ENCODE measurements at places on chromosomes 6 and 20.

DNA sequence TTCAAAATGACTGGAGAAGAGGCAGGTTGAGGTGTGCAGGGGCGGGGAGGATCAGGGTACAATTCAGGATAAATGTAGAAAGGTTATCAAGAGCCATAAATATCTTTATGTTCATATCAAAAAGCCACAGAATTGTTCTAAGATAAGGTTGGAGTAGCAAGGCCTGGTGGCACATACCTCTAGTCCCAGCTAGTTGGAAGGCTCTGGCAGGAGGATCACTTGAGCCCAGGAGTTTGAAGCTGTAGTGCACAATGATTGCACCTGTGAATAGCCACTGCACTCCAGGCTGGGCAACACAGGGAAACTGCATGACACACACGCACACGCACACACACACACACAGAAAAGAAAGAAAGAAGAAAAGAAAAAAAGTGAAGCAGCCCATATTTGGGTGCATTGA, 194.8 kb downstream of the GRIK2 start:
- DNase-seq, result no peak

DNA sequence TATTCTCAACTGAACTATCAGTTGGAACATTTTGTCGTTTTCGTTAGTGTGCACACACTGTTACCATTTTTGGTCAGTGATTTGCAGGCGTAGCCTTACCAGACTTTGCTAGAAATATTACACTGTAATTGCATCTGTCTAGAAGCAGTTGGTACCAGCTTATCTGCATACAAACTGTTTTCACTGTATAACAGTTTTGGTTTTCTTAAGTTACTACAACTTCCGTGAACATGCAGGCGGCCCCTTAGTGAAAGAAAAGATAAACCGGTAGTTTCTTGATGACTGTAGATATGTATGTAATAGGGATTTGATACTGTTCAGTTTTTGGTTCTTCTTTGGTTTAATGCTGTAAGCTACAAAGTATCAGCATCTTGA, 1.3 kb downstream of the DSTN start:
- DNase-seq, result no peak

DNA sequence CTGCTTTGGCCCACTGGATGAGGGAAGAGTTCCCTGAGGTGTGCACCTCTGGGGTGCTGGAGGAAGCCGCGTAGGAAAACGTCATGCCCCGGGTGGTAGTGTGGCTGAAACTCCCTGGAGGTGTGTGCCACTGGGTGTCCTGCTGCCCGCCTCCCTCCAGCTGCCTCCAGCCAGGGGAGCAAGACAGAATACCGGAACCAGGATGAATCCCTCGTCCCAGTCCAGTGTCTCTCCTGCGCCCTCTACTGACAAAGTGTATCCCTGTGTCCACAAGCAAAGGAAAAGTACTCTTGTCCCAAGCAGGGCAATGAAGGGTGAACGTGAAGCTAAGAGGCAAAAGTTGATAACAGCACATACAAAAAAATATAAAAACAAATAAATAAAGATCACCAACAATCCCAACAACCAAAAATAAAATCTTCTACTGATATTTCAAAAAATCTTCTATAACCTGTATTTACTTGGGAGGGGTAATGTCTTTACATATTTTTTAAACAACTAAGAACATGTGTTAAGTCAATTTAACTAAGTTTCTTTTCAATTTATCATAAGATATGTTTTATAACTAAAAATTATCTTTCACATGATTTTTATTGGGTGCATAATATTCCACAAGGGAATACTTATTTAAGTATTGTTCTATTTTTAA, 437.6 kb downstream of the MAFB start:
- DNase-seq, result no peak

DNA sequence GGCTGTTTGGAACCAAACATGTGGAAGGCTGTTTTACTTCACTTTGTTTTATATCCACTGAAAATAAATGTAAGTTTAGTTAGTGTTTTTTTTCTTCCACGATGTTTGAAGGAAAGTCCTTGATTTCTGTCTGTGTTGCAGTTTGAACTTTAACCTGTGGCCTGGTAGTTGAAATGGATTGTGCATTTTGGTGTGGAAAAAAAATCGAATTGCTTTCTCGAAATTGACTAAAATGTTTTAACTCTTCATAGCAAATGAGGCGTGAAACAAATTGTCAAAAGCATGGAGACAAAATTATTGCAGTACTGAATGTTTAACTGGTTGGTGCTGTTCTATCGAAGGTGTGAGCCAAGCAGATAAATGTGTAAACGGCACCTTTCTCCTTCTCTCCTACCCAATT, 24.5 kb downstream of the ARID1B start:
- DNase-seq, result no peak

GRCh38 chr20:41177636-41178035, 40.3 kb downstream of the PLCG1 start:
- DNase-seq, result peak; percentile 58

GRCh38 chr20:37590938-37591490, 63.3 kb upstream of the BLCAP start:
- DNase-seq, result no peak

- DNase-seq, result peak; percentile 46
Observed at GRCh38 chr6:27547157-27548075, 74.5 kb upstream of the ZNF184 start.

- no peak for DNase-seq
Observed at GRCh38 chr6:105036351-105036750, 79.4 kb downstream of the LIN28B start.

DNA sequence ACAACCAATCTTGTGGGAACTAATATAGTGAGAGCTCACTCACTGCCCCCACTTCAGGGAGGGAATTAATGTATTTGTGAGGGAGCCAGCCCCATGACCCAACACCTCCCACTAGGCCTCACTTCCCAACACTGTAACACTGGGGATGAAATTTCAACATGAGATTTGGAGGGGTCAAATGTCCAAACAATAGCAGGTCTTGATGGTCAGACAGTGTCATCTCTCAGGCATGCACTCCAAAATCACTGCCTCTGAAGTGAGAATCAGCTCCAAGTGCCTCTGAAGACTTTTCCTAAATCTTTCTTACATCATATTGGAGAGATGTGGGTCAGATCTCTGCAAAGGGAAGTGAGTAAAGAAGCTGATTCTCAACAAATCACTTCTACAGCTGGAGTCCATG, 13.8 kb upstream of the SAYSD1 start:
- no peak for DNase-seq

GRCh38 chr6:65707126-65707826, at the start of gene EYS:
TSS of gene EYS (minus strand) at chr6:65707226. CDS start at chr6:65495410, 211,816 bp downstream.
- no peak for DNase-seq

DNA sequence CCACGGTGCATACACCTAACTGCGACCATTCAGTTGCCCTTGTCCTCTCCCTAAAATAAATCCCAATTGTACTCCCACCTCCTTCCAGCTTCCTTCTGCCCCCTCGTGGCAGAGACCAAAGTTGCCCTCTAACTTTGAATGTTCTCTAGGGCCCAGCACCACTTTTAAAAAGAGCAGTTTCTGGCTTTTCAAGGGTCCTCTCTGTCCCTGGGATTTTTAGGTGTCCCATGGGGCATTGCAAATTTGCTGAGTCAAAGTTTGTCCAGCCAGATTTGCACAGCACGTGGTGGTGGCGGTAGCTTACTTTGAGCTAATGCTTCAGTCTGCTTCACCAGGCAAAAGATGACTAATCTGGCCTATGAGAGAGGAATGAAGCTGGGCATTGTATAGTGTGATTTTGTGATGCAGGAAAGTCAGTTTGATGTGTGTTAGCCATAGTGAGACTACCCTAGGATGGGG, 100.2 kb downstream of the PERP start:
- DNase-seq, result peak; percentile 38

GRCh38 chr20:49853640-49854039, 41.0 kb downstream of the SLC9A8 start:
- peak; percentile 51 for DNase-seq

DNA sequence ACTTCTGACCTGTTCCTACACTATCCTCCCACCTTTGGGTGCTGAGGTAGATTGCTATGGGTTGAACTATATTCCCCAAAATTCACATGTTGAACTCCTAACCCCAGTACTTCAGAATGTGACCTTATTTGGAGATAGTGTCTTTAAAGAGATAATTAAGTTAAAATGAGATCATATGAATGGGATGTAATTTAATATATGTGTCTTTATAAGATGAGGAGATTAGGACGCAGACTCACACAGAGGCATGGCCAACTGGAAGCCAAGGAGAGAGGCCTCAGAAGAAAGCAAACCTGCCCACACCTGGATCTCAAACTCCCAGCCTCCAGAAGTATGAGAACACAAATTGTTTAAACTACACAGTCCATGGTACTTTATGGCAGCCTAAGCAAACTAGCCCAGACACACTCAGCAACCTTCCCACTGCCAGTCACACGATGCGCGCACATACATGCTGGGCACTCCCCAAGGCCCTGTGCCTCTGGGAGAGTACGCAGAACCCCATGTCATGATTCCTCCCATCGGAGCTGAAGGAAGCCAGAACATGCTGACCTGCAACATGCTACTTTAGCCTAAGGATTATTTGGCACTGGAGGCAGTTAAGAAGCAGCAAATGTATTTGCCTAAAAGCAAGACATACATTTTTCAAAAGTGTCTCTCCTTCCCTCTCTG, 8.9 kb upstream of the SLC22A1 start:
- DNase-seq, result no peak

DNA sequence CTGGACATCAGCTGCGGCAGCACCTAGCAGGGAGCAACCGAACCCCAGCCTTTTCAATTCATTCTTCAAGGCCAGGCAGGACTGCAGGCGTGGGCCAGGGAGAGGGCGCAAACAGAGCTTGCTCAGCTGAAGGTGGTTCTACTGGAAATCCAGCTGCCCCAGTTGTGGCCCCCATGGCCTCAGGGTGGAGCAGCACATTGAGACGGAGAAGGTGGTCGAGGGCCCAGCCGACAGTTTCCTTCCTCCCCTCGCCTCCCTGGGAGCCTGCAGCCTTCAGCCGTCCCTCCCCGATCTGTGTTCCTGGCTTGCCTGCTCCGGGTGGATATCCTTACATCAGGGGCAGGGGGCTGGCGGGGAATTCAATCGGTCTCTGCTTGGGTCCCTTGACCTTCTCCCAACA, 217.8 kb downstream of the ANKRD60 start:
- DNase-seq, result no peak

DNA sequence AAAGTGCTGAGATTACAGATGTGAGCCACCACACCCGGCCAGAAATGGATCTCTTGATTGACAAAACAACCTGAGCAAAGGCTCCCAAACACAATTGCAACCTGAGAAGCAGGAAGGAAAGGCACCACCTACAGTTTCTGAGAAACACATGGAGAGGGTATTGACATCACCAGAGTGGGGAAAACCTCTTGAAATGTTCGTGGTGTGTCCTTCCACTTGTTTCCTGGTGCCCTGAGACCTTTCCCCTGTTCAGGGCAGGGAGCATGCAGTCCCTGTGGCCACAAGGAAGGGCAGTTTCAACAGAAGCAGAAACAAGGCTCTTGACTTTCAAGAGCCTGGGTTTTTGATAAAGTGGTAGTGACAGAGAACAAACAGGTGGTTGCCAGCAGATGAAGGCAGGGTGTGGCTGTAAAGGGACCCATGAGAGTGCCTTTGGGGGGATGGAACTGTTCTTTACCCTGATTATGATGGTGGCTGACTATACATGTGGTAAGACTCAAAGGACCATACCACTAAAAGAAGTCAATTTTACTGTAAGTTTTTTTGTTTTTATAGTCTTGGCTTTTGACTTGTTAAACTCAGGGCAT, 3.2 kb upstream of the BPIFA1 start:
- DNase-seq, result no peak

- DNase-seq, result no peak
Observed at GRCh38 chr6:31402324-31403282, 792 bp upstream of the MICA start.

DNA sequence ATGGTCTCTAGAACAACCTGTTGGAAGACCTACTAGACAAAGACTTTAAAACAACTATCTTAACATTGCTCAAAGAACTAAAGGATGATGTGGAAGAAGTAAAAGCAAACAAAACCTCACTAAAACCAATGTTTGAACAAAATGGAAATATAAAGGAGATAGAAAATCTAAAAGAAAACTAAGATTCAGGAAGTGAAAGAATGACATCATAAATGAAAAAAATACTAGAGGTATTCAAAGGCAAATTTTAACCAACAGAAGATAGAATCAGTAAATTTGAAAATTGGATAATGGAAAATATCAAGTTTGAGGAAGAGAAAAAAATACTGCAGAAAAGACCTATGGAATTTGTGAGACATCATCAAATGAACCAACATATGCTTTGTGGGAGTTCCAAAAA, 914.1 kb upstream of the GJE1 start:
- no peak for DNase-seq

- DNase-seq, result no peak
Observed at GRCh38 chr20:44143936-44144335, 43.1 kb downstream of the JPH2 start.

DNA sequence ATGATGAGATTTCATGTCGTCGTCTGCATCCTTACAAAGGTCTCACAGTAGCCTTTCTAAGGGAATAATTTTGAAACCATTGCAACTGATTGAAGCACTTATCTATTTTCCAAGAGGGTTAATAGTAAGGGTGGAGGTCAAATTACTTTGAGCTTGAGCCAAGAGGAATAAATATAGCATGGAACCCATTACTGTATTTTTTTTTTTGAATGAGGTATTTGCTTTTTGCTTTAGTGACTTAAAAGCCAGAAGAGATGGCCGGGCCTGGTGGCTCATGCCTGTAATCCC, 78.3 kb downstream of the SCAND1 start:
- DNase-seq, result no peak
